ENCODE measurements at places on chromosomes 11 and 22.

- no peak for DNase-seq
Measured at GRCh38 chr11:75553889-75554257, 8.2 kb upstream of the SERPINH1 start.

- no peak for DNase-seq
Measured at GRCh38 chr11:100709233-100709957, 22.3 kb downstream of the ARHGAP42 start.

DNA sequence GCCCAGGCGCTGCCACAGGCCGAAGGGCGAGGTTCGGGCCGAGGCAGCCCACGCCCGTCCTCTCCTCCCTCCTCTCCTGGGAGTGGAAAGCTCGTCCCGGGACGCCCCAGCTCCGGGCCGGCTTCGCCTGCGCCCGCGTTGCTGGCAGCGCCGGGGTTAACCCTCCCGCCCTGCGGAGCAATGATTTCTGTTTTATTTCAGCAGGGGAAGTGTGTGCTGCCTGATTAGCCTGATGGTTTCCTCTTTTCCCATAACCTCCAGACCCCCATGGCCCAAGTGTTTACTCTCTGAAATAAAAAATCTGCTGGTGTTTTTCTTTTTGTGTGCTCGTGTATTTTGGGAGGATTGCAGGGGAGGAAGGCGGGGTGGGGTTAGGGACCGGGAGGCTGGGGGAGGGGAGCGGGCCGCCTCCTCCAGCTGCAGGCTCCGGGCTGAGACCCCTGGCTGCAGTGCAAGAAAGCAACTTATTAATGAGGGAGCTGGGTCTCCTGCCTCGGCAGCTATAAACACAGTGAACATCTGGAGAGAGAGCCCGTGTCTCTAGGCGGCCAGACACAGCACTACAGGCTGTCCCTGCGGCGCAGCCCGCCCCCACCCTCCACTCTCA is 38.6 kb downstream of the ETS1 start:
- no peak for DNase-seq

DNA sequence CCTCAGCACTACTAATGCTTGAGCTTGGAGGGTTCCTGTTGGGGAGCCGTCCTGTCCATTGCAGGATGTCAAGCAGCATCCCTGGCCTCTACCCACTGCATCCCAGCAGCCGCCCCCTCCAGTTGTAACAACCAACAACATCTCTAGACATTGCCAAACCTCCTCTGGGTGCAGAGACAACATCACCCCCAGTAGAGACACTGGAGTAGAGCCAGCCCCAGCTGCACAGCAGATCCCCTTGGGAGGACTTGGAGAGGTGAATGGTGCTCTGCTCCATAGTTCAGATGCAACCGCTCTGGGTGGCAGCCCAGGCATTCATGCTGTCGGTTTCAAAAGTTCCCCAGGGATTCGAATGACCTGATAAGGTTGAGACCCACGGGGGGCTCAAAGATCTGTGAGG is 259.0 kb downstream of the MN1 start:
- DNase-seq, result no peak

GRCh38 chr11:114562166-114562916 is 2.7 kb upstream of the NXPE1 start:
- DNase-seq, result peak; percentile 27

DNA sequence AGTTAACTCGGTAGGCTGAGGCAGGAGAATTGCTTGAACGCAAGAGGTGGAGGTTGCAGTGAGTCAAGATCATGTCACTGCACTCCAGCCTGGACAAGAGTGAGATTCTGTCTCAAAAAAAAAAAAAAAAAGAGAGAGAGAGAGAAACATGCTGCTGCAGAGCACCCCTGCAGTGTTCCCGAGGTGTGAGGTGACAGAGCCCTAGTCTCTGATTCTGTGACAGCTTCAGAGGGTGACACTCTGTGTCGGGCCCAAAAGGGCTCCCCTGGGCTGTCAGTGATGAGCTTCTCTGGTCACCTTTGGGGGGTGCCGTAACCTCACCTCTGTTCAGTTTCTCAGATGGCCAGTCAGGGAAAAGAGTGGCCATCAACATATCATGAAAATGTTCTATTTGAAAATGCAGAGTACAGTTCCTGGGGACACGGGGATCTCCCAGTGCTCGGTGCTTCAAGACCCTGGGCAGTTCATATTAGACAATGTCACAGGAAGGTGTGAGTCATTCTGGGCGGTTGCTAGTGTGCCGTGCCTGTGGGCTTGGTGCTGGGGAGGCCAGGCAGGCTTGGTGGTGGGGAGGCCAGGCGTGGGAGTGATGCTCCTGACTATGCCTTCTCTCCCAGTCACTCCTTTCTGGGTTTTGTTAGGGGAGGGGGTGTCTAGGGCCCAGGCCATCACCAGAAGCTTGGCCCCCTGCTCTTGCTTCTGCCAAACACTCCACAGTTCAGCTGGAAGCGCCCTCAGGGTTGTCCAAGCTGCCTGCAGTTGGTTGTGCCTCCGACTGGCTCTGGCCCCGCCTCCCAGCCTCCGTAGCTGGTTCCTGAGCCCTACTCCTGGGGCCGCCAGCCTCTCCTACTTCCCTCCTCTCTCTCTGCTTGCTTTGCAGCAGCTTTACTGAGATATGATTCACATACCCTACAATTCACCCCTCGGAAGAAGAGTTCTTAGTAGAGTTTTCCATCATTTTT is 52.5 kb upstream of the CLDN5 start:
- no peak for DNase-seq

DNA sequence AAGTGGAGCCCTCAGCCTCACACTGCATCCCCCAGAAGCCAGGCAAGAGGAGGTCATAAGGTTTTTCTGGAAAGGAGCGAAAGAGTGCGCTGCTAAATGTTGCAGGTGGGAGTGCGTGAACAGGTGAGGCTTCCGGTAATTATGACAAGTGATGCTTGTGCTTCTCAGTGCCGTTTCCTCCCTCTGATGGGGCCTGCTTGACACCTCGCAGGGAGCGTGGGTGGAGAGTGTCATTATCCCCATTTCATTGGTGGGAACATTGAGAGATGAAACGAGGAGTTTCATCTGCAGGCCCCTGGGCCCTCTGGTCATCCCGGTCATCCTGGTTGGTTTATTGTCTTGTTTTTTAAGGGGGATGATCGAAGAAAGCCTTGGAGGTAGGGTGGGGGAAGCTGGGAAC is 57.5 kb downstream of the BCR start:
- DNase-seq, result no peak

All from skeletal muscle cell (primary cell).